ENCODE measurements at places on chromosomes 7 and 10.
A peak's percentile ranks its signal among the peaks of the same experiment; 100 is the strongest.

- no peak for DNase-seq
These were observed 214.1 kb downstream of the TMEM178B start for GRCh38 chr7:141287936-141288335.

GRCh38 chr10:78970261-78970660 lies 98.5 kb upstream of the ZMIZ1 start:
- DNase-seq = no peak

- DNase-seq = no peak
These were observed 233.0 kb upstream of the ZNF32 start for GRCh38 chr10:43881657-43882056.

GRCh38 chr10:93820434-93820833 lies 62.7 kb downstream of the LGI1 start:
- no peak for DNase-seq

DNA sequence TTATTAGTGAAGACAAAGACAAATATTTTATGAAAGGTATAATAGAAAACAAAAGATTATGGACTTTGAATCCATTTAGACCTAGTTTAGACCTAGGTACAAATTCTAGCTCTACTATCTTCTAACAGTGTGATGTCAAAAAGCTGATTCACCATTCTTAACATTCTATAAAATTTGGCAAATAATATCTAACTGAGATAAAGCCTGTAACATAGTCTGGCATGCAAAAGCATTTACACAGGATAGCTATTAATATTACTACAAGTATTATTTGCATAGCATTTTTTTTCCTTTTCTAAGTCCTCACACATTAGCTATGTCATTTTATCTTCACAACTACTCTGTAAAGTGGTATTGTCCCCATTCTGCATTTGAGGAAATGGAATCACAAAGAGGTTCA lies 179.6 kb upstream of the LRRTM3 start:
- no peak for DNase-seq

DNA sequence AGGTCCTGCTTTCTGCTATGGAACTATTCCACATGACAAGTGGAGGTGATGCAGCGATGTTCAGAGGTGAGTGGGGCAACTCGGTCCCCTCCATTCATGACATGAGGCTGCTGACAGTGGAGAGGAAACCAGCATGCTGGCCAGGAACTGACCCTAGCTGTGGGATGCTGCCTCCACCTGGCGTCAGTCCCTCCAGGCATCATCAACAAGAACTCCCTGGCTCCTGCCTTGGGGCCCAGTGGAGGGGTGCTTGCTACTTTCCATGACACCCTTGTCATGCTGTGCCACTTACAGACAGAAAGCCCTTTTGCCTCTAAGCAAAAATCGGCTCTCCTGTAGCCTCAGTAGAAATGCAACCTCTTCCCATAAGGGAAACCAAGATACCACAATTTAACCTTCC lies 118.5 kb downstream of the LRRC18 start:
- no peak for DNase-seq

DNA sequence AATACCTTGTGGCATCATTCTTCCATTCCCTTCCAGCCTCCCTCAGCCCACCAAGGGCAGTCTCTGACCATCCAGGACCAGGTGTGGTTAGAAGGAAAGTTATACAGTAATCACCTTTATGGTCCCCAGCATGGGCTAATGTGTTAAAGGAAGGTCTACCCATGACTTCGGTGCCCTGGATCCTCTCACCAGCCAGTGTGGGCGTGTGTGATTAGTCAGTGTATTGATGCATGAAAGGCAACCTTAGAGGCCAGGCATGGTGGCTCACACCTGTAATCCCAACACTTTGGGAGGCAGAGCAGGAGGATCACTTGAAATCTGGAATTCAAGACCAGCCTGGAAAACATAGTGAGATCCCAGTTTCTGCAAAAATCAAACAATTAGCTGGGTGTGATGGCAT lies 88.9 kb downstream of the APBB1IP start:
- DNase-seq = no peak

- no peak for DNase-seq
These were observed 817 bp downstream of the MLLT10 start for GRCh38 chr10:21534604-21535493.

GRCh38 chr10:84521013-84521412 lies 192.6 kb downstream of the CCSER2 start:
- DNase-seq = no peak

- no peak for DNase-seq
These were observed 78.4 kb upstream of the ADO start for GRCh38 chr10:62726142-62726541.

GRCh38 chr10:95242581-95243317 lies 48.1 kb downstream of the PDLIM1 start:
- DNase-seq = peak; percentile 54

- no peak for DNase-seq
These were observed 282.8 kb upstream of the MGMT start for GRCh38 chr10:129184196-129184595.

- DNase-seq = no peak
These were observed 744 bp downstream of the TRIP6 start for GRCh38 chr7:100867776-100868485.

GRCh38 chr10:124990671-124991625 lies 49.0 kb downstream of the ZRANB1 start:
- no peak for DNase-seq
